WTC11 (cell line): ENCODE measurements at places on chromosomes 2 and 18. TPM values are rescaled to one million over a fixed set of nuclear protein-coding genes. Genes with fewer than 3 reads are reported as not detected.
A peak's percentile ranks its signal among the peaks of the same experiment; 100 is the strongest.

DNA sequence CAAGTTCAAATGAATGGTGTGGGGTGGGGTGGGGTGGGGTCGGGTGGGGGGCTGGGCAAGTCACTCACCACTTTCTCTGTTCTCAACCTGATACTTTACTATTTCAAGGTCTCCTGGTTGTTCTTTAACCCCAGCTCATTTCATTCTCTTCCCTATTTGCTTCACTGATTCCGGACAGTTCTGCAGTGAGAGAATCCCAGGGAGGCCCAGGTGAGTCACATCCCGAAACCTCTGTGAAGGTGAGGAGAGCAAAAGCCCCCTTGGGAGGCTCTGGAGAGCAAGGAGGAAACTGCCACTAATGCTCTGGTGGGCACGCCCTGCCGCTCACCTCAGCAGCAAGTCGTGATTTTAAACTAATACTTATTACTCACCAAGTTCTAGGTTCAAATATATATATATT is 8.9 kb downstream of the EDAR start:
- peaks cover 6% of the 10 kb centered on the region for H3K4me1 ChIP-seq
- no peak for DNase-seq
- no peaks in the 10 kb centered on the region for H3K27me3 ChIP-seq
- no peaks in the 10 kb centered on the region for H3K36me3 ChIP-seq
- no peak overlapping the region for H3K27ac ChIP-seq

GRCh38 chr2:233602076-233602475 is 15.4 kb upstream of the UGT1A8 start:
- peaks cover 7% of the 10 kb centered on the region for H3K36me3 ChIP-seq
- H3K27me3 ChIP-seq, result peaks cover 4% of the 10 kb centered on the region; the same call in 1 of the 2 replicates
- H3K27ac ChIP-seq, result no peak overlapping the region
- H3K4me3 ChIP-seq, result no peak overlapping the region
- DNase-seq, result no peak

DNA sequence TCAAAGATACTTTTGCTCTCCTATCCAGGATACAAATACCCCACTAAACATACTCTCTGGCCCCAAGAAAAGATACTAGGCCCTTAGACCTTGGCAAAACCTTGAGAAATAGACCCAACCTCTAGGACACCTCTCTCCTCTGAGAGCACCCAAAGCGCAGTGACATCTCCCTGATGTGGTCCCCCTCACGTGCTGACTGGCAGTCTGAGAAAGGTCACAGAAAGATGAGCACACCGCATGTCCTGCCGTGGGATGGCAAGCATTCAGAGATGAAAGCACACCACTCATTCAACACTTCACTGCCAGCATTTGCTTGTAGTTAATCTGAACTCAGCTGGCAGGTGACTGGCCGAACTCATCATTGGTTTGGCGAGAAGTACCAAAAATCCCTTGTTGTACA is 6.1 kb upstream of the TBC1D8 start:
- H3K27ac ChIP-seq, result no peak overlapping the region; the same call in 1 of the 2 replicates
- no peak for DNase-seq
- H3K4me3 ChIP-seq, result no peak overlapping the region

DNA sequence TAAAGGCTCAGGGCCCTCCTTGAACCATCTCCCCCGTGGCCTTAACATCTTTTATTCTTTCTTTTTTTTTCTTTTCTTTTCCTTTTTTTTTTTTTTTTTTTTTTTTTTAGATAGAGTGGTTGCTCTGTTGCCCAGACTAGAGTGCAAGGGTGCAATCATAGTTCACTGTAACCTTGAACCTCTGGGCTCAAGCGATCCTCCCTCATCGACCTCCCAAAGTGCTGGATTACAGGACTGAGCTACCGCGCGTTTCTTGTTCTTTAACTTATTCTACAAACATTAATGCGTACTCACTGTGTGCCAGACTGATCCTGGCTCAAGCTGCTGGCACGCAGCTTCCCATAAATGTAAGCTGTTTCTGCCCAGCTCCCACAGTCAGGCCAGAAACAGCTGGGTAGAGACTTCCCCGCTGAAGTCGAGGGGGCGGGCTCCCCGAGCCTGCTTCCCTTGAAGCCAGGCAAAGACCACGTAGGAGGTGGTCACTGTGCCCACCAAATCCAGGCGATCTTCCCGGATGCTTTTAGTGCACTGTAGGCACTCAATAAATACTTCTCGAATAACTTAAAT is 29.2 kb upstream of the ATP6V1B1 start:
- no peaks in the 10 kb centered on the region for H3K36me3 ChIP-seq
- H3K27me3 ChIP-seq, result peaks cover 100% of the 10 kb centered on the region
- no peak overlapping the region; the same call in 1 of the 2 replicates for H3K4me3 ChIP-seq
- H3K4me1 ChIP-seq, result peaks cover 38% of the 10 kb centered on the region
- no peak overlapping the region for H3K27ac ChIP-seq

GRCh38 chr2:148623086-148623485 is 21.5 kb upstream of the EPC2 start:
- H3K4me1 ChIP-seq, result no peaks in the 10 kb centered on the region
- no peaks in the 10 kb centered on the region for H3K27me3 ChIP-seq
- no peak for DNase-seq
- H3K36me3 ChIP-seq, result no peaks in the 10 kb centered on the region

GRCh38 chr18:56235071-56235470 is 403.3 kb downstream of the TXNL1 start:
- H3K4me3 ChIP-seq, result no peak overlapping the region
- DNase-seq, result no peak
- H3K27me3 ChIP-seq, result no peaks in the 10 kb centered on the region; the same call in 1 of the 2 replicates
- no peaks in the 10 kb centered on the region for H3K36me3 ChIP-seq
- no peak overlapping the region for H3K27ac ChIP-seq

GRCh38 chr2:234051374-234052070 is 1.0 kb downstream of the SPP2 start:
- no peak overlapping the region for H3K4me3 ChIP-seq
- DNase-seq, result no peak
- no peak overlapping the region for H3K27ac ChIP-seq
- H3K4me1 ChIP-seq, result peaks cover 11% of the 10 kb centered on the region
- H3K27me3 ChIP-seq, result no peaks in the 10 kb centered on the region
- H3K36me3 ChIP-seq, result no peaks in the 10 kb centered on the region

GRCh38 chr2:141927536-141927935 is 203.3 kb downstream of the LRP1B start:
- no peak overlapping the region for H3K4me3 ChIP-seq
- DNase-seq, result no peak
- no peak overlapping the region for H3K27ac ChIP-seq
- no peaks in the 10 kb centered on the region for H3K36me3 ChIP-seq
- no peaks in the 10 kb centered on the region for H3K27me3 ChIP-seq

DNA sequence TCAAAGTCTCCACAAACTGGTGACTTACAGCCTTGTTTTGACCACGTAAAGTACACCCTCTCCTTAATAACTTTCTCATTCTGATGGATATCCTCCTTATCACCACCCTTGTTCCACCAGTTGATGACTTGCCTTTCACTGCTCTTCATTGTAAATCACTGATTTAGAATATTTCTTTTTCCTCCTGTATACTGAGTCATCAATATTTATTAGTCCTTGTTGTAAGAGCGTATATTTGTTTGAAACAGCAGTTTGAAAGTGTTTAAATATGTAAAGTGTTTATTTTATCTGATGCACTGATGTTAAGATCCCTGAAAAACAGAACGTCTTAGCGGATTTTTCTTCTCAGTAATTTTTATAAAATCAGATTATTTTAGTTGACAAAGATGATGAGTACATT is 34.2 kb upstream of the DYSF start:
- H3K36me3 ChIP-seq, result peaks cover 20% of the 10 kb centered on the region
- H3K4me3 ChIP-seq, result 0 out of 2 replicates have a peak overlapping the region, but pooled peaks have one; percentile 2
- H3K27me3 ChIP-seq, result no peaks in the 10 kb centered on the region
- H3K27ac ChIP-seq, result peak overlapping the region; percentile 73
- no peak for DNase-seq

DNA sequence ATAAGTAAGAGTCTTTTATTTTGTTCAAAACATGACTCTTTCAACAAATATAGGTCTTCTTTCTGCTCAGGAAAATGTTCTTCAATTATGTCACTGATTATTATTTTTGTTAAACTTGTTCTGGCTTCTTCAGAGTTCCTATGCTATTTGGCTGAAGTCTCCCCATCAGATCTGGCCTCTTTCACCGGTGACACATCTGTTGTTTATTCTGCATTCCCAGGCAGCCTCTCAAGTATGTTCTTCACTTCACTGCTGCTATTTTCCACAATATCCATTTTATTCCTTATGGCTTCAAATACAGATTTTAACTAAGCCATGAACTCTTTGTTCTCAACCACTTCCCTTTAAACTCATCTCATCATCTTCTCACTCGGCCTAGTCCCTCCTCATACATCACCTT is 45.7 kb downstream of the HDAC4 start:
- H3K4me3 ChIP-seq, result no peak overlapping the region
- H3K36me3 ChIP-seq, result peaks cover 39% of the 10 kb centered on the region
- H3K4me1 ChIP-seq, result peaks cover 12% of the 10 kb centered on the region
- no peak overlapping the region for H3K27ac ChIP-seq
- no peak for DNase-seq

GRCh38 chr2:180077295-180077906 is 70.3 kb upstream of the CWC22 start:
- peaks cover 20% of the 10 kb centered on the region for H3K36me3 ChIP-seq
- H3K4me1 ChIP-seq, result peaks cover 19% of the 10 kb centered on the region

- H3K36me3 ChIP-seq, result no peaks in the 10 kb centered on the region
- no peak overlapping the region for H3K27ac ChIP-seq
- no peaks in the 10 kb centered on the region for H3K4me1 ChIP-seq
- no peak overlapping the region for H3K4me3 ChIP-seq
Measured at GRCh38 chr18:54163453-54163852, 61.0 kb downstream of the MBD2 start.

The PREPL gene
- total RNA-seq, result 27.6 to 29.3 TPM (median 29.1 TPM) in 3 replicates

The CPO gene
- total RNA-seq, result 0.37 to 1.2 TPM (median 0.46 TPM) in 3 replicates

The CNGA3 gene
- not detected in 3 replicates for total RNA-seq

The GMCL1 gene
- 17.2 to 21.6 TPM (median 20.5 TPM) in 3 replicates for total RNA-seq

The SNED1 gene
- 2.5 to 3.2 TPM (median 2.7 TPM) in 3 replicates for total RNA-seq

The ERICH2 gene
- 1.1 to 1.6 TPM (median 1.1 TPM) in 3 replicates for total RNA-seq

The PAIP2B gene
- total RNA-seq, result 19.3 to 22.4 TPM (median 22.2 TPM) in 3 replicates

The MFSD2B gene
- 0.42 to 0.55 TPM (median 0.50 TPM) in 3 replicates for total RNA-seq

The ASB1 gene
- total RNA-seq, result 36.2 to 43.9 TPM (median 39.1 TPM) in 3 replicates

The IMPA2 gene
- 98.8 to 113 TPM (median 108 TPM) in 3 replicates for total RNA-seq
